Stimulated activated effector memory CD8-positive, alpha-beta T cell treated with anti-CD3 and anti-CD28 coated beads, Interleukin-12 subunit alpha, Interleukin-12 subunit beta, amount 100 ng/mL, for 72 hours (primary cell): ENCODE measurements at places on chromosomes 3 and 15.

GRCh38 chr3:124997303-124998246 is 58.2 kb downstream of the HEG1 start:
- DNase-seq = no peak

DNA sequence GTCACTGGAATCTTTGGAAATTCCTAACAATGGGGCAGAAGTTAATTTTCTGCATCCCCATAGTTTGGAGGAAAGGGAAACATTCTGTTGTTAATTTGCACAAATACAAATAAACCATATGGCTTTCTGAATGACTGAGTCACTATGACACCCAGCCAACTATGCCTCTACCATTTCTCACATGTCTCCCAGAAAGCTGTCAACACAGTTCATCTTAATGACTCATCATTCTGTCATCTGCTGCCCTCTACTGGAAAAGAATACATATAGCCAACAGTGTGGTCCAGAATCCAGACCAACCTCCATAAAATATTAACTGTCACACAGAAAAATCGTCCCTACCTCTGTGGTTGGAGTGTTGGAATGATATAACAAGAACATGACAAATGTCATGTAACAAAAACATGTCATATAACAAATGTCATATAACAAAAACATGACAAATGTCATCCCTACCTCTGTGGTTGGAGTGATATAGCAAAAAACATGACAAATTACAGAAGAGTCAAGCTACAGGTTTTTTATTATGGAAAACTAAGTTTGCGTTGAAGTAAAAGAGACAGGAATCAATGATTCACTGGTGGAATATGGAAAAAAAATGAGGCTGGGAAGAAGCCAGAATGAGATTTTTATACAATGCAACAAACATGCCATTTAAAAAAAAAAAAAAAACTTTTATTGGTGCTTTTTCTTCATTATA is 47.7 kb upstream of the GYG1 start:
- no peak for DNase-seq

DNA sequence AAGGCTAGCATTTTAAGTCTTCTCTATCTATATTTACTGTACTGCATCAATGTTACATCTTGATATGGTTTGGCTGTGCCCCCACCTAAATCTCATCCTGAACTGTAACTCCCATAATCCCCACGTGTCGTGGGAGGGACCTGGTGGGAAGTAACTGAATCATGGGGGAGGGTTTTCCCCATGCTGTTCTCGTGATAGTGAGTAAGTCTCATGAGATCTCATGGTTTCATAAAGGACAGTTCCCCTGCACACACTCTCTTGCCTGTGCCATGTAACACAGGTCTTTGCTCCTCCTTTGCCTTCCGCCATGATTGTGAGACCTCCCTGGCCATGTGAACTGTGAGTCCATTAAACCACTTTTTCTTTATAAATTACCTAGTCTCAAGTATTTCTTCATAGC is 161.5 kb downstream of the TBC1D5 start:
- DNase-seq = no peak

- DNase-seq = no peak
Observed at GRCh38 chr3:43854283-43854682, 163.5 kb downstream of the ABHD5 start.

DNA sequence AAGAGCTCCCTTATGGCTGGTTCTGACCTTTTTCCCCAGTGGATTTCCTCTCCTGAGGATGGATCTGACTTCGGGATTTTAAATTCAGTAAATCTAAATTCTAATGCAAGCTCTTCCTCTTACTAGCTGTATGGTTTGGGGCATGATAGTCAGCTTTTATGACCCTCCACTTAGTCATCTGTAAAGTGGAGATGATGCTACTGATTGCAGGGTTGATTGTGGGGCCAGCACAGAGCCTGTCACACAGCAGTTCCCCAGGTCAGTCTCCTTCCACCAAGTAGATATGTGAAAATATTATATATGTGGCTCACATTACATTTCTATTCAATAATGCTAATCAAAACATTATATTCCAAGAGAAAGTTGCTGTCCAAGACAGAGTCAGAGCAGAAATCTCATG is 141.3 kb upstream of the UBE2E1 start:
- no peak for DNase-seq

- no peak for DNase-seq
Observed at GRCh38 chr3:184096811-184097383, at the start of gene HTR3E. Gene HTR3E (plus strand): TSS chr3:184097064. CDS start chr3:184097530, 466 bp downstream.

- DNase-seq = no peak
Observed at GRCh38 chr3:172329070-172329469, 119.2 kb downstream of the GHSR start.

GRCh38 chr15:66882251-66883020 is 180.4 kb downstream of the SMAD6 start:
- DNase-seq = no peak

- DNase-seq = no peak
Observed at GRCh38 chr3:29282427-29283230, 1.8 kb downstream of the RBMS3 start.

DNA sequence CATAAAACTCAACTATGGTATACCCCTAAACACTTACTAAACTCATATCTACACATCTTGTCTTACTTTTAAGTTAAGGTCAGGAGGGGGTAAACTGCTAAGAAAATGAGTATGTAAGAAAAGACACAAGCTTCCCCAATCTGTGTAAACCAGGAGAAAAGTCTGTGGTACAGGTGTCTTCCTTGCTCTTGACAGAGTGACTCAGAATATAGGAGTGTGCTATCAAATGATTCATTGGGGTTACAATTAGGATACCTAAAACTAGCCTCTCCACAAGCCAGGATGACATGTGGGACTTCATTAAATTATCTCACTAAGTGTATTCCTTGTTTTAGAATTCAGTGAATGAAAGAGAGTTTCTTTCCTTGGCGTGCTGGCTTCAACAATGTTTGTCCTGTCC is 274.8 kb downstream of the BBX start:
- DNase-seq = no peak

- DNase-seq = no peak
Observed at GRCh38 chr15:84598250-84598649, 2.6 kb upstream of the ZSCAN2 start.

- DNase-seq = no peak
Observed at GRCh38 chr15:80211976-80212375, 40.0 kb downstream of the CTXND1 start.

DNA sequence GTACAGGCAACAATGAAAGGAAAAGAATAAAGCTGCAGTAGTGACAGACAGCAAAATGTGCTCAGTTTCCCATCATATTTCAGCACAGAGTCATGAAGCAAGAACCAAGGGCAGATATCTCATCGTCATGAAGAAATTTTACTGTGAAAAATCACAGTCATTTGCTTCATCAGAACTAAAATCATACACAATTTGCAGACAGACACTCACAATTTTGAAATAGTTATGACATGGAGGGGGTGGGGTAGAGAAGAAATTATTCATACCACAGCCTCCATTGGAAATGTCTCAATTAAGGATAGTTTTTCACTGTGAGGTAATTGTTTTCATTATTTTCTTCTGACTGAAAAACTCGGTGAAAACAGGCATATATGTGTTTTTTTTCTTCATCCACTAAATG is 78.8 kb upstream of the CNTN3 start:
- DNase-seq = no peak

DNA sequence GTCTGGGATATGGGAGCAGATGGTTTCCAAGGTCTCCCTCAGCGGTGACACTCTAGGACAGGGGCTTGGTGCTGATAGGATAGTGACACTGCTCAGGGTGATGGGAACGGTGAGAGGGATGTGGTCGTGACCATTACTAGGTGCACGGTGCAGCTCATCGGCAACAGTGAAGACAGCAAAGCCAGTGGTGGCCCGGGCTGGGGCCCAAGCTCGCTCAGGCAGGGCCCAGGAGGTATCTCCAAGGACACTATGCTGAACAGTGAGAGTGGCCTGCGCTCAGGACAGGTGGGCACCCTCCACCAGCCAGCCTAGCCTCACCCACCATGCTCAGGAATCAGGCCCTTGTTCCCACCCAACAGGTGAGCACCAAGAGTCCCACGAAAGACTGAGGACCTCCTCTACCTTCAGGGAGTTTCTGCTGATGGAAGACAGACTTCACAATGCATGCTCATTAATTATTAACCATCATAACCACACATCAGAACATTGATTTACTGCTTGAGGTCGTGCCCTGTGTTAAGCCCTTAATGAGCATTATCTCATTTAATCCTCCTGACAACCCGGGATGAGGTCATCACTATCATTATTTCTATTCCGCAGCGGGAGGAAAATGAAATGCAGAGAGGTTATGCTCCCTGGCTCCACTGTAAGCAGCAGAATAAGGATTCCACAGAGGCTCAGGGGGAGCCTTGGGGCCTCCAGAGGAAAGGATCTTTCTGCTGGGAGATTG is 269.4 kb downstream of the UACA start:
- no peak for DNase-seq

DNA sequence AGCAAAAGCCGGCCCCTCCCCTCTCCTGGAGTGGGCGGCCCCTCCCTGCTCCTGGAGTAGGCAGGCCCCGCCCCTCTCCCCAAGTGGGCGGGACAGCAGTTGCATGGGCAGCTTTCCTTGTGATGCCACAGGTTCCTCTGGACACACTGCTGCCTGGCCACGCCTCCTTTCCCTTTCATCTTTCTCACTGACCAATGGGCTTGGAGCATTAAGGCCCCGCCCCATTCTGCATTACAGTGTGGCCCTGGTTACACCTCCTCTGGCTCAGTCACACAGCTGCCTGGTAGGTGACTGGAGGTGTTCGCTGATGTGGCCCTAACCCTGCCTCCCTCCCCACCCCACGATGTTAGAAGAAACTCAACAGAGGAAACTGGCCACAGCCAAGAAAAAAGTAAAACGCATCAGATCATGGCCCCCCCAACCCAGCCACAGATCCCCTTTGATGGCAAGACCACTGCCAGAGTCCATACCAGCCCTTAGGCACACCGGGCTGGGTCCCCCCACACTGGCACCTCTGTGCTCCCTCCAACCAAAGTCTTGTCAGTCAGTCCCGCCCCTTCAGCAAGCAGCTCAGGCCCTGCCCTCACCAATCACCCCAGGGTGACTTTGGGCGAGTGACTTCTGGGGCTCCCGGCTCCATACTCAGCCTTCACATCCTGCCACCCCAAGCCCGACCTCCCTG is 84.3 kb downstream of the ADAMTS7 start:
- no peak for DNase-seq

DNA sequence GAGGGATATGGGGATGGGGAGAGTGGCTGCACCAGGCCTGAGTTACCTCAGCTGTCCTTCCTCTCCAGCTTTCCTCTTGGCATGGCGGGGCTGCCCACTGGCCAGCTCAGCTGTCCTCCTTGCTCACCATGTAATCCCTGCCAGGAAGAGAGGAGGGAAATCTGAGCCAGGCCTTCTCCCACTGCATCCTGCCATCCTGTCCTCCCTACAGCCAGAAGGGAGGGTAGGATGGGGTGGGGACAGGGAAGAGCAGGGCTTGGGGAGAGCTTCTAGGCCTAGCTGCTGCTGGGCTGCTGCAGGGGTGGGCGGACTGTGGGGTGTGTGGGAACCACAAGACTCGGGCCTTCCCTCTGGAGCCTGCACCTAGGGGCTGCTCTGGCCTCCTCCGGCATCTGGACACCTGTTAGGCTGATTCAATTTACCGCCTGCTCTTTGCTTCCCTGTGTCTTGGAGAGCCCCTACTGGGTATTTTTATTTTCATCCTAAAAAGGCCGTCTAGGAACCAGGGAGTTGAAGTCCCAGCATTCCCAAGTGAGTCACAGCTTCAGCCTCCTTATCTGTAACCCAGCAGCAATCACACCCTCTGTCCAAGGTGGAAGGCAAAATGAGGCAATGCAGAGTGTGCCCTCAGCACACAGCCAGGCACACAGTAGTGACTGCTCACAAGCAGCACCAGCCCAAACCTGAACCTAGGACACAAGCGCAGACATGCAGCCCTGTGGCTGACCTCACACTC is 13.1 kb upstream of the KY start:
- DNase-seq = no peak

DNA sequence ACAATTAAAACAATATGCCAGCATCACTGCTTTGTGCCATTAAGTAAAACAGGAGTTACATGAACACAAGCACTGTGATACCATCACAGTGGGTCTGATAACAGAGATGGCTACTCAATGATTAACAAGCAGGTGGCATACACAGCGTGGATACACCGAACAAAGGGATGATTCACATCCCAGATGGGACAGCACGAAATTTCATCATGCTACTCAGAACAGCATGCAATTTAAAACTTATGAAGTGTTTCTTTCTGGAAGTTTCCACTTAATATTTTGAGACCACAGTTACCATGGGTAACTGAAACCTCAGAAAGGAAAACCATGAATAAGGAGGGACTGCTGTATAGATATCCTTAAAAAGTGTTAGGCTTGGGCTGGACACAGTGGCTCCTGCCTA is 44.5 kb downstream of the SLC24A1 start:
- no peak for DNase-seq

DNA sequence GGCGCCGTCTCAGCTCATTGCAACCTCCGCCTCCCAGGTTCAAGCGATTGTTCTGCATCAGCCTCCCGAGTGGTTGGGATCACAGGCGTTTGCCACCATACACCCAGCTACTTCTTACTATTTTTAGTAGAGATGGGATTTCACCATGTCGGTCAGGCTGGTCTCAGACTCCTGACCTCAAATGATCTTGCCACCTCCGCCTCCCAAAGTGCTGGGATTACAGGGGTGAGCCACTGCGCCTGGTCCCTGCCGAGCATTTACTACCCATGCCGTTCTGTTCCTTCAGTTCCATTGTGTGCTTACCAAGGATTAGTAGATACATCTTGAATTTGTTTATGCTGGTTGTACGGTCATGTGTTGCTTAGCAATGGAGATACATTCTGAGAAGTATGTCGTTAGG is 10.3 kb downstream of the CHD2 start:
- DNase-seq = no peak

- no peak for DNase-seq
Observed at GRCh38 chr3:18529631-18530030, 104.5 kb upstream of the SATB1 start.

DNA sequence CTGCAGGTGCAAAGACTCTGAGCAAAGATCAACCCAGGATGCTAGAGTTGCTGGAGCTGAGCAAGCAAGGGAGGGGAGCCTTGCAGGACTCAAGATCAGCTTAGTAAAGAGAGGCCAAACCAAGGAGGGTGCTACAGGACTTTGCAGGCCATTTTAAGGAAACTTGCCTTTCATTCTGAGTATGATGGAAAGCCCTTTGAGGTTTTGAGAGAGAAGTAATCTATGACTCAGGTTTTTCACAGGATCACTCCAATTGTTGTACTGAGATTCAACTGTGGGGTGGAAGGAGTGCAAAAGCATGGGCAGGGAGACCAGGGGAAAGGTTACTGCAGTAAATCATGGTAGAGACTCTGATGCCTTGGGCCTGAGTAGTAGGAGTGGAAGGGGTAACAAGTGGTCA is 260.4 kb upstream of the GPR149 start:
- no peak for DNase-seq

- no peak for DNase-seq
Observed at GRCh38 chr3:24242012-24242698, 252.5 kb downstream of the THRB start.

- no peak for DNase-seq
Observed at GRCh38 chr3:100114413-100115030, at the start of gene FILIP1L. Gene FILIP1L (minus strand): TSS chr3:100114501.

GRCh38 chr15:85742186-85742821 is 52.4 kb downstream of the KLHL25 start:
- no peak for DNase-seq

GRCh38 chr3:158091531-158091930 is 14.7 kb downstream of the SHOX2 start:
- no peak for DNase-seq
